ENCODE measurements at places on chromosomes 7 and 10.

DNA sequence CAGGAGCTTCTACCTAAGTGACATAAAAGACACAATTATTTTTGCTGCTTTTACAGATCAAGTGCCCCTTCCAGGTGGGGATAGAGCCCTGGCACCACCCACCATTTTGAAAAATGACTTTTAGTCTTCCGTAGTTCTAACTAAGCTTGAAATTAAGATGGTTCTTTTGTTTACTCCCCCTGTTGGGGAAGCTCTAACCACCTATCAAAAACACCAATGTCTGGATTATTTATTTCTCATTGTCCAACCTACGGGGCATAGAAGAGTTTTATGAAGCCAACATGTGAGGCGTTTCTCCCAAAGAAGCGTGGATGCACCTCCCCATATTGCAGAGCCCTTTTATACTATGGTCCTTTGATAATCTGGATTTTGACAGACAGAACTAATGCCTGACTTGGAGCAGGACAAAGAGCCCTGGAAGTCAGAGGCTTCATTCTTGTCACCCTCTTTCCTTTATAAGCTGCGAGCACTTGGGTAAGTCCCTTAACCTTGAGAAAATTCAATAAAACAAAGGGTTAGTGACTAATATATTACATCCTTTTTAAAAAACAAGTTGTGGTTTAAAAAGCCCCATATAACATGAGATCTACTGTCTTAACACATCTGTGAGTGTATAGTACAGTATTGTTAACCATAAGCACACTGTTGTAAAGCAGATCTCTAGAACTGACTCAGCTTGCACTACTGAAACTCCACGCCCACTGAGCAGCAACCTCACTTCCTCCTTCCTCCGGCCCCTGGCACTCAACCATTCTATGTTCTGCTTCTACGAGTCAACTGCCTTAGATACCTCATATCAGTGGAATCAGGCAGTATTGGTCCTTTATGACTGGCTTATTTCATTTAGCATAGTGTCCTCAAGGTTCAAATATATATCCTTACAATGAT, 67.5 kb downstream of the ATXN7L1 start:
- DNase-seq = peak; percentile 40

DNA sequence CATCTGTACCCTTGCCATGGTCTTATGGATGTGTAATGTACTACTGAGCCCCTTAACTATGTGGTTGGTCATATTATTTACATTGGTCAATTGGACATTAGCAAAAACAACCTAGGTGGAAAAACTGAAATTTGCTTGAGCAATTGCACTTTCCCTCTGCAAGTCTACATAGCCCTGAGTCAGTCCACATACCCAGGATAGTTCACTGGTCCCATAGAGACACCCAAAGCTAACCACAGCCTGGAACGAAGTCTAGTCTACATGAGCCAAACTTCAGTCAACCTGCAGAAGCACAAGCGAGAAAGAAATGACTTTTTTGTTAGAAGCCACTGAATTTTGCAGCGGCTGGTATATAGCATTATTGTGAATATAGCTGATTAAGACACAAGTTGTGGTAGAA, 37.6 kb upstream of the COL1A2 start:
- no peak for DNase-seq

GRCh38 chr10:63010203-63010602, 122.9 kb upstream of the NRBF2 start:
- no peak for DNase-seq

DNA sequence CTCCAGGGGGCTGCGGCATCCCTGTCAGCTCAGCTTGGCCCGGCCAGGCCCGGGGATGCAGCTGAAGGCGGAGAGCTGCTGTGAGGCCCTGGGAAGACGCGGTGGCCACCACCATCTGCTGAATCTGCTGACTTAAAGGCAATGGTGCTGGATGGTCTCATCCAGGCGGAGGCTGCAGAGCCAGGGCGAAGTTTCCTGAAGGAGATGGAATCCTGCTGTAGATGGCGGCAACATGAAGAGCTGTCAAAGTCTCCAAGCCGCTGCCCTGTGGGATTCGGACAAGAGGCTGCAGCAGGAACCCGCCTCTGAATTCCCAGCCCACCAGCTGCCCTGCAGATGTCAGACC, 200.1 kb downstream of the PTPRN2 start:
- DNase-seq = no peak

DNA sequence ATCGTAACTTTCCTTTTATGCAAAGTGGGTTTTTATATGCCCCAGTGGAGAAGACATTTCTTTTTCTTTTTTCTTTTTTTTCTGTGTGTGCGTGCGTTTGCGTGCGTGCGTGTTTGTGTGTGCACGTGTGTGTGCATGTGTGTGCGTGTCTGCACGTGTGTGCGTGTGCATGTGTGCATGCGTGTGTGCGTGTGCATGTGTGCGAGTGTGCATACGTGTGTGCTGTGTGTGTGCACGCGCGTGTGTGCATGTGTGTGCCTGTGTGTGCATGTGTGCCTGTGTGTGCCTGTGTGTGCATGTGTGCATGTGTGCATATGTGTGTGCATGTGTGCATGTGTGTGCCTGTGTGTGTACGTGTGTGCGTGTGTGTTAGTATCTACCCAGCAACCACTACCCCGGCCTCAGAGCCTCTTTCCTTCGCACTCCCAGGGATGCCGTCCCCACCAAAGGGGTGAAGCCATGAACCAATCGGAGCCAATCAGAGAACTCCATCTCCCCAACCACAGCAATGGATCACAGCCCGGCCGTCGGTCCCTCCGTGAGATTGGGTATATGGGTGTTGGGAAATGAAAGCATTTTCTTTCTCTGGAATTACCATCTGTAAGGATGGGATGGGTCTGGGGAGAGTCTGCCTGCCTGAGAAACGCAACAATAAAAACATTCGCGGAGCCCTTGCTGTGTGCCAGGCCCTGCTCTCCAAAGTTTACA, 92.3 kb downstream of the ELFN1 start:
- no peak for DNase-seq

Measured in activated CD8-positive, alpha-beta memory T cell treated with anti-CD3 and anti-CD28 coated beads for 1 hour (primary cell).